ENCODE measurements at places on chromosomes 12 and 14.

GRCh38 chr12:108432423-108433121 lies 82.5 kb upstream of the FICD start:
- no peak for DNase-seq

DNA sequence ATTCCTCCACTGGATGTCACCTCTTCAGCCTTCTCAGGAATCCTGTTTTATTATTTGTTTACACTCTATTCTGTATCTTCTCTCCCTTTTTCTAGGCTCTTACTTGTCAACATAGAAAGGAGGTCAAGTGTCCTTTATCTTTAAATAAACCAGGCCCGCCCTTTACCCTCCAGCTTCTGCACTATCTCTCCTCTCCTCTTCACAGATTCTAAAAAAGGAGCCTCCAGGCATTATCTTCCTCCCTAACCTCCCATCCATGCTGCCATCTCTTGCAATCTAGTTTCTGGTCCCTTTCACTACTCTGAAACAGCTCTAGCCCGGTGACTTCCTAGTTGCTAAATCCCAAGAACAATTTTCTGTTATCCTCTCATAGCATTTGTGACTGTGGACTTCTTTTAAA lies 24.1 kb upstream of the ARID2 start:
- DNase-seq: peak; percentile 73

DNA sequence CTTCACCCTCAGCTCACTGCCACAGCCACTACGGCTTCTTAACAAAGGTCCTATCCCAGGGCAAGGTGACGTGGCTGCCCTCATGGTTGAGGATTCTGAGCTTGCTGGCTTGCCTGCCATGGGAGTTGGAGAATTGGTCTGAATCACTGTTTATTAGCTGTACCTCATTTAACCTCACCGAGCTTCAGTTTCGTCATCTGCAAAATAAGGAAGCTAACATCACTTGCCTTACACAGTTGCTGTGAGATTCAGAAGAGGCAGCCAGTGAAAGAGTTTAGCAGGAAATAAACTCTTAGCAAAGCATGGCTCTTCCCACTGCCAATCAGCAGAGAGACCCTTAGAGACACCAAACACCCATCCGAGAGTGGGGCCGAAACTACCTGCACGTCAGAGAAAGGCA lies 90.1 kb upstream of the KCNA1 start:
- DNase-seq: no peak

DNA sequence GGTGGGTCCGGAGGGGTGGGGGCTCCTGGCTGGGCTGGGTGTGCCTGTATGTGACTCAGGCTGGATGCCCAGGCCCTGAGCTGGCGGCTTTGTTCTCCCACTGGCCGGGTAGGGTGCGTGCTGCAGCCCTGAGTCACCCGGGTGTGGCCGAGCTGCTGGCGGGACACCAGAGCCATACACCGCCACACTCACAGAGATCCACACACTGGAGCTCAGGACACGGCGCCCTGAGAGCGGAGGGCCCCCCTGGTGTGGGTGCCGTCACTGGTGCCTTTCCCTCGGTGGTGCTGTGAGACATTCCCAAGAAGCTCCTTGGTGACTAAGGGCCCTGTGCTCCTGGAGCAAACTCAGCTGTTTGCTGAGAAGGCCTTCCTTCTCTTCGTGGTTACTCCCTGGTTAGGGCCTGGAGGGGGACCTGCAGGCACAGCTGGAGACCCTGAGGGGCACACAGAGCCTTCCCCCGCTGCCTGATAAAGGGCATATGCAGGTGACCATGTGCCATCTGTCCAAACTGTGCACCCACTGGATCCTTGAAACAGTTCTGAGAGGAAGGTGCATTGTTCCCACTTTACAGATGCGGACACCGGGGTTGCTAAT lies 44.3 kb downstream of the KRT80 start:
- DNase-seq: peak; percentile 100

DNA sequence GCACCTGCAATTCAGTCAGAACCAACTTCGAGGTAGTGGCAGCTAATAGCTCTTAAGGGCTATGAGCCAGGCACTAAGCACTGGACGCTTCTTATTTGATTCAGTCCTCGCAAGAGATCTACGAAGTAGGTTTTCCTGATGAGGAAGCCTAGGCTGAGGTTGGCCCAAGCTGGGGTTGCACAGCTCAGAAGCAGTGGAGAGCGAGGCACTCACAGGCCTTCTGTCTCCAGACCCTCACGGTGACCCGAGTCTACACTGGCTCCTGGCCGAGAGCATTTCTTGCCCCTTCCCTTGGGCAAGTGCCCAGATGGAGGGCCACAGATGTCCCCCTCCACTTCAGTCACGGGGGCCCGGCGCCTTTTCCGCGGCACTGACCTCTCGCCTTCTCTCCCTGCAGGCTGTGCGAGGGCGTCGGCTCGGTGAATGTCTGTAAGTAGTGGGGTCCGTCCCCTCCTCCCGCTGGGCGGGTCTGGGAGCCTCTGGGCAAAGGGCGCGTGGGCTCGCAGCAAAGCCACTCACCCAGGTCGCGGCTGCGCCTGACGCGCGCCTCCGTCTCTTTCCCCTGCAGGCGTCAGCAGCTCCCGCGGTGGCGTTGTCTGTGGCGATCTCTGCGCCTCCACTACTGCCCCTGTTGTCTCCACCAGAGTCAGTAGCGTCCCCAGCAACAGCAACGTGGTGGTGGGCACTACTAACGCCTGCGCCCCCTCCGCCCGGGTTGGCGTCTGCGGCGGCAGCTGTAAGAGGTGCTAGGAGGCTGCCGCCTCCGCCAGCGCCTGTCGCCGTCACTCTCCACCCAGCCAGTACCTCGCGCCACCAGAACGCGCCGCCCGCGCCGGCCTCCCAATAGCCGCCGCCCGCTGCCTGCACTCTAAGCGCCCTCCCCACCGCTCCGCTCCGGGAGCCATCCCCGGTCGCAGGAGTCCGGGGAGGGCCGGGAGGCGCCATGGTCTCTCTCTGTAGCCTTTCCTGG lies 13.1 kb downstream of the KRT83 start:
- peak; percentile 91 for DNase-seq

DNA sequence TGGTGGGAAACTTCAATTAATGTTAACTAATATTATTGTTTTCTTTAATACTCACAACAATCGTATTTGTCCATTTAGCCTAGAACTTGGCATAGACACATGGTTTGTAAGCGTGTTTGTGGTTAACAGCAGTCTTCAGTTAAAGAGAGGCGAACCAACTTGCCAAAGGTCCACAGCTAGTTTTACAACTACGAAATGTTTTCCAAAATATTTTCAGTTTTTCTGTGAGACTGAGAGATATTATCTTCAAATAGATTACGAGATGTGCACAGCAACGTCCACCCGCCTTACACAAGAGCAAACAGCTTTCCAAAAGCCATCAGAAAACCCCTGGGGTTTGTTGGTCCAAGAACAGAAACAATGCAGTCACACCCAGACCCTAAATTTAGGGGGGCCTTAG lies 58.6 kb upstream of the RASSF3 start:
- DNase-seq: no peak

GRCh38 chr14:51293912-51294389 lies 53.9 kb downstream of the TMX1 start:
- DNase-seq: no peak

DNA sequence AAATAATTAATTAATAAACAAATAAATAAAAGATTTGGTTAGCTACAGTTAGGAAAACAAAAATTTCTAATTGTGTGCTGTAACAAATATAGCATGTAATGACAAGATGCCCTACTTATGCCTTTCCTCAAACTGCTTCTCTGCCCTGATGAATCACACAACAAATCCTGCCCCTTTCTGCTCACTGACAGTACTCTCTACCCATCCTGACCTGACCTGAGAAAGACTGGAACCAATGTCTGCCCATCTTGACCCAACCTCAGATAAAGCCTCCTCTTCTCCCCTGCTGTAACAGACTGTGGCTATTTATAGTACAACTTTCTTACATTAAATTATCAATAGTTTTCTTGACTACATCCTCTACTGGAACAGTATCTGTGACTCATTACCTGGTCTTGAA lies 43.7 kb downstream of the PPP1R13B start:
- no peak for DNase-seq

DNA sequence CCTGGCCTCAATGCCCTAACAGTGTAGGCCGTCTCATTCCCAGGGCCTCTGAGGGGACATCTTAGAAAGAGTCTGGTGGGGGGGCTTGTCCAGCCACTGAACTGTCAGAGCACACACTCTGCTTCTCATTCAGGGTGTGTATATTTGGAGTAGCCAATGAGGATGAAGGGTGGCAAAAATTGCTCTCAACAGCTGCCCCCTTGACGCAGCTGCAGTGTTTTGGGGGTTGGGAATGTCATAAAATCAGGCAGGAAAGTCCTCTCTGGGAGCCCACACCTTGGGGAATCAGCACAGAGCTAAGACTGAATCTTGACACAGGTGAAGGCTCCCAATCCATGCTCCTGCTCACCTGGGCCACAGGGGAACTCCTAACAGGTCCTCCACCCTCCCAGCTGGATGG lies 1.5 kb downstream of the RASAL1 start:
- DNase-seq: no peak

GRCh38 chr14:73237786-73238423 lies 599 bp downstream of the PAPLN start:
- DNase-seq: peak; percentile 63

DNA sequence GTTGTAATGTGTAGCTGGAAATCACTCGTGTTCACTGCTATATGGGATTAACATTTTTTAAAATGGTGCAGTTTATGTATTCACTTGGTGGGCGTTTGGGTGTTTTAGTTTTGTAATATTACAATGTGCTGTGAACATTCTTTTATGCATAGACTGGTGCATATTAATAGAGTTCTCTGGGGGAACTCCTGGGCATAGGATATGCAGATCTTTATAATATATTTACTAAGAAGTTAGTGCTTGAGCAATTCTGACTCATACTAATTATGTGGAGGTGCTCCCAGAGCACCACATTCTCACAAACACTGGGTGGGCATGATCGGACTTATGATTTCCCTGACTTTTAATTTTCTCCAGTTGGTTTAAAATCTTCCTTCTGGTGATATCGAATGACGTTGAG lies 342.3 kb downstream of the PDZRN4 start:
- no peak for DNase-seq

DNA sequence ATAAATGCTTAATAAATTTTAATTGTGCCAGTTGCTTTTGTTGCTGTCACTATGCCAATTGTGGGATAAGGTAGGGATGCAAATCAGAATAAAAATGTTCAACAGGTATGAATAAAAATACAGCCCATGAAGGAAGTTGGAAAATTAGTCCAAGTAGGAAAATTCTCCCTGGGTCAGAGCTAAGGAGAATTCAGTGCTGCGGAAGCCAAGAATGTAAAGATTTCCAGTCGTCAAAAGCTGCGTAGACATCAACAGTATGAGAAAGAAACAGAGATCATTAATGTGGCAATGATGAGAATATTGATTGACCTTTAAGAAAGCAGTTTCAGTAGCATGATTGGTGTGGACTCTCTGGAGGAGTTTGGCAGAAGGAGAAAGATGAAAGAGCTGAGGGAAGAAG lies 87.9 kb downstream of the PLEKHA5 start:
- DNase-seq: no peak

DNA sequence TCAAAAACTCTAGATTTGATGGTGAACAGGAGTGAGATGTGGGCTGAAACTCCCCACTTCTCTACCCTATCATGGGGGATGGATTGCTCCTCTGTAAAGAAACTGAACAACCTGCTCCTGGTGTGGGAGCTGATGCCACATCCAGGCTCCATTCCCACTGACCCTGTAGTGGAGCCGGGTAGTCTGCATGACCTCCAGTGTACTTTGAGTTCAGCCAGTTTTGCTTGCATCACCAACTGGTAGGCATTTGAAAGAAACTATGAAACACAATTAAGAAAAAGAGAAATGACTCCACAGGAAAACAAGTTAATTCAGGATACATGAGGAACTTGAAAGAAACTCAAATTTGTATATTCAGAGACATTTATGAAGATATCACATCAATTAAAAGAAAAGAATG lies 27.3 kb upstream of the EMP1 start:
- peak; percentile 38 for DNase-seq

DNA sequence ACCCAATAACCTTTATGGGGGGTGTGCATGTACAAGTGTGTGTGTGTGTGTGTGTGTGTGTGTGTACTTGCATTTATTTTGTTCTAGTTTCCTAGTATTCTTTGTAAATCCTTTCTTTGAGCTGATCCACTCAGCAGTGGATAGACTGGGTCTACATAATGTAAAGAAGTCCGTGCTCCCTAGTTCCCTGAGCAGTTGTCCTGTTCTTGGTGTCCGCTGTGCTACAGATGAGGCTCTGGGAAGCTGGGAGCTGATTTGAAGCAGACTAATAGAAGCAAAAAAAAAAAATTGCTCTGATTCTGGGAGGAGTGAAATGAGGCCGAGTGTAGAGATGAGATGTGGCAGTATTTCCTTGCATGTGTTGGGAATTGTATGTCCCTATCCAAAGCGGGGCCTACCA lies 150.4 kb upstream of the WSCD2 start:
- no peak for DNase-seq
